ENCODE measurements at places on chromosomes 16 and 17.

- DNase-seq: no peak
These were observed 16.7 kb upstream of the HLF start for GRCh38 chr17:55248077-55248476.

GRCh38 chr17:35906191-35906925 is 24.2 kb downstream of the RDM1 start:
- no peak for DNase-seq

DNA sequence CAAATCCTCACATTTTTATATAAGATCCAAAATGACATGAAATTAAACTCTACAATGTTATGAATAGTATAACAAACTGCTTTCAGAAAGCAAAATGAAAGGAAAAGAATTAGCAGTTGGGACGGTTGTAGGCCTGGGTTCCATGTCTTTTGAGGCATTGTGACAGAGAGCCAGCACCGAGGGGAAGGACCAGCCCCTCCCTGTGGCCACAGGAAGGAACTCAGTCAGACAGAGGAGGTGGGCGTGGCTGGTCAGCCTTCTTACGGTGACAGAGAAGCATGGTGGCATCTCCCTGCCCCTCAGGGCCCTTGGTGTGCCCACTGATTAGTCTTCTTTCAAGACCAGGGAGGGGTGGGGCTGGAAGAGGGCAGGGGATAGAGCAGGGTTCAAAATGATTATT is 5.7 kb downstream of the ZNF319 start:
- no peak for DNase-seq

DNA sequence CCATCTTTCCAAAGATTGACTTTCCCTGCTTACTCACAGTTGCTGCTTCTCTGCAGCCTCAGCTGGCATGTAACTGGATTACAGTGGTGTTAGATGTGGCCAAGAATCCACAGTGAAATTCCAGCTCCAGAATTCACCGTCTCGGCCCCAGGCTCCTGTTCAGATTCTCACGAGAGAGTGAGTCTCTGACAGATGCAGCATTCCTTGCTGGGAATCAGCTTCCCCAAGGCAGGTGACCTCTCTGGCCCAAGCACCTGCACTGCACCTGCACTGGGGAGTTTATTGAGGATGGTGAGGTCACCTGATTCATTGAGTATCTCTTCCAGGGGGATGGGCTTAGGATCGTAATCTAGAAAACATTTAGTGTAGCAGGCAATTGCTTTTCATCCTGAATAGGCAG is 600.5 kb upstream of the RBFOX1 start:
- DNase-seq: no peak

DNA sequence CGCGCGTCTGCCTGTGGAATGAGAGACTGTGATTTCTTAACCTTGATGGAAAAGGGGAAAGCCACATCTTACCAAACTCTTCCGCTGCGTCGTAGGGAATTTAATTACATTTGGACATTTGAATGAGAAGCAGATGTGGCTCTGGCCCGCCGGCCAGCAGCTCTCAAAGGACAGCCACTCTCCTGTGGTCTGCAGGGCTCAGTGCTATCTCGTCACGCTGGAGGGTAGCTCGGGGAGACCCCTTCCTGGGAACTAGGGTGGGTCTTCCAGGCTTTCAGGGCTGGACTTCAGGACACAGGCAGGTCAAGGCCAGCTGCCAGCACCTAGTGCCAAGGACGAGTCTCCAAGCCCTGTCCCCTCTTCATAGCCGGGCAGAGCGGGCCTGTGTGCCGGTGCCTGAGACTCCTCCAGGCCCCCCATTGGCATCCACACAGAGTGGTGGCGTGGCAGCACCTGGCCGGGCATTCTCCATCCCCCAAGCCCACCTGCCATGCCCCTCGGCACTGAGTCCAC is 15.9 kb upstream of the TBX2 start:
- DNase-seq: no peak

GRCh38 chr16:30658731-30659506 is 688 bp downstream of the FBRS start:
- DNase-seq: peak; percentile 76

DNA sequence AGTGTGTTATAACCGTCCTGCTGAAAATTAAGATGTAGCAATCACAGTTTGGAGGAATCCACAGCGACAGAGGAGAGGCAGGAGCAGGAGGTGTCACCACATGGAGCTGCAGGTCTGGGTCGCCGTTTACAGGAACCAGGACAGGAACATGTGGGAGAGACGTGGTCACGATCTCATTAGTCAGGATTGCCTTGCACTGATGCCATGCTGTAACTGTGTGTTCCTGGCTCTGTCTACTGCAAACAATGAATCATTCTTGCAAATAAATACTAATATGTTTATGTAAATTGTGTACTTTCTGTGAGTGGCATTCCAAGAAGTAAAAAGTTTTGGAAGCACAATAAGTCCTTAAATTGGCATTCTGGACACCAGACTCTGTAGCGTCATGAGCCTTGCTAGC is 271.8 kb downstream of the CPPED1 start:
- DNase-seq: no peak

DNA sequence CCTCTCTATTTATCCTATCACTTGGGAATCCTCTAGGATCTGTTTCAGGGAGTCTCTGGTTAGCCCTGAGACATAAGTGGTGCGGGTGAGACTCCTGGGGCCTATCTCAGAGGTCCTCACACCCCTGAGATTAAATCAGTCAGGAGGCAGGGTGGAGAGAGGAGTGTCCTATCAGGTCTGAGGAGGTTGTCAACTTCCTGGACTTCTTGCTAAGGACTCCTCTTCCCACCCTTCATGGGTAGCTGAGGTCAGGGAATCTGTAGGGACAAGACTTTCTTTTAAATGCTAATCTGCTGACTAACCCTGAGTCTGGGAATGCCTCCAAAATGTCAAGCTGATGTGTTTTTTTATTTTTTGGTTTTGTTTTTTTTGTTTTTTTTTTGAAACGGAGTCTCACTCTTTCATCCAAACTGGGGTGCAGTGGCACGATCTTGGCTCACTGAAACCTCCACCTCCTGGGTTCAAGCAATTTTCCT is 6.6 kb upstream of the ARMC5 start:
- DNase-seq: no peak

DNA sequence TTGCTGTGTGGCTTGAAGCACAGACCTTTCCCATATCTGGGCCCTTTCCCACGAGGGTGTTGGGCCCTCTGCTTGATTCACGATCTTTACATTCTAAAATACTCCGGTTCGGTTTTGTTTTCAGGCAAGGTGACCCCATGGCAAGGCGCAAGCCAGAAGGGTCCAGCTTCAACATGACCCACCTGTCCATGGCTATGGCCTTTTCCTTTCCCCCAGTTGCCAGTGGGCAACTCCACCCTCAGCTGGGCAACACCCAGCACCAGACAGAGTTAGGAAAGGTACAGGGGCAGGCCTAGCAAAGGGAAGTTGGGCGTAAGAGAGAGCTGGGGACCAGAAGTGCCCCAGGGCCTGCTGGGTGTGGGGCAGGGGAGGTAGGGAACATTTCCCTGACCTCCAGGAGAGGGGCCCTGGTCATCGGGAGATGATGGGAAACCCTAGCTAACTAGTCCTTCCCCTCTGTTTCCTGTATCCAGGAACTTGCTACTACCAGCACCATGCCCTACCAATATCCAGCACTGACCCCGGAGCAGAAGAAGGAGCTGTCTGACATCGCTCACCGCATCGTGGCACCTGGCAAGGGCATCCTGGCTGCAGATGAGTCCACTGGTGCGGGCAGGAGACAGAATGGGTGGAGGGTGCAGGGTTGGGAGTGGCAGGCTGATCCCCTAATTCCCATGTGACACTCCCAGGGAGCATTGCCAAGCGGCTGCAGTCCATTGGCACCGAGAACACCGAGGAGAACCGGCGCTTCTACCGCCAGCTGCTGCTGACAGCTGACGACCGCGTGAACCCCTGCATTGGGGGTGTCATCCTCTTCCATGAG is 1.4 kb downstream of the ALDOA start:
- no peak for DNase-seq

GRCh38 chr17:75566834-75567233 is 20.8 kb upstream of the MYO15B start:
- no peak for DNase-seq

DNA sequence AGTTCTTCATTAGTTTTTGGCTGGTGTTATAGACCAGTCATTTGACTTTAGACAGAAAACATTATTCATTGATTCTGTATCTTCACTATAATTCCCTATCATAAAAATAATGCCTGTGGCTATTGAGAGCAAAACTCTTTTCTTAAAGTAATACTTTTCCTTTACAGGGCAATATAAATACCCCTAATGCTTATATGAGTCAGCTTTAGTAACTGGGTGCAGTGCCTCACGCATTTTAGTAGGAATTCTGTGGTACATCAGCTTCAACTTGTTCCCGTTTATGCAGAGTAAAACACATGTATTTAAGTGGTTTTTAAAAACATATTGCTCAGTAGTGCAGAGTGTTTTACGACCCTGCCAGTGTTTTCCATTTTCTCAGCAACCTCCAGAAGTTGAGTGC is 68.1 kb downstream of the SEC14L1 start:
- DNase-seq: no peak

DNA sequence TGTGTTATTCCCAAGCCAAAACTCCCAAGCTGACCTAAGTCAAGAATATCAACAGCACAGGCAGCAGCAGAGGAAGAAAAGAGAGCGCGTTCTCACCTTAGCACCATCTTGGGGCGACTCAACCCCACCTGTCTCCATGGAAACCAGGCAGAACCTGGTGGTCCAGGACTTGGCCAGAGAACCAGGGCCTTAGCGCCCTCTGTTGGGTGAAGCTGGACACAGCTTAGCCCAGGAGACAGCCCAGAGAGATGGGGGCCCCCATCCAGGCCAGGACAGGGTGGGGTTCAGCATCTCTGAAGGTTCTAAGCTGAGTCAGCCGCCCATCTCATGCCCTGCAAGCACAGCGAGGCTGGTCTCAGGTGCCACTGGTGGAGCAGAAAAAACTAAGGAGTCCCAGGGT is 60.1 kb upstream of the TMEM132E start:
- DNase-seq: no peak

GRCh38 chr17:60573236-60574051 is 26.5 kb upstream of the PPM1D start:
- DNase-seq: no peak

- DNase-seq: no peak
These were observed 50.1 kb downstream of the RNF112 start for GRCh38 chr17:19461116-19461515.

DNA sequence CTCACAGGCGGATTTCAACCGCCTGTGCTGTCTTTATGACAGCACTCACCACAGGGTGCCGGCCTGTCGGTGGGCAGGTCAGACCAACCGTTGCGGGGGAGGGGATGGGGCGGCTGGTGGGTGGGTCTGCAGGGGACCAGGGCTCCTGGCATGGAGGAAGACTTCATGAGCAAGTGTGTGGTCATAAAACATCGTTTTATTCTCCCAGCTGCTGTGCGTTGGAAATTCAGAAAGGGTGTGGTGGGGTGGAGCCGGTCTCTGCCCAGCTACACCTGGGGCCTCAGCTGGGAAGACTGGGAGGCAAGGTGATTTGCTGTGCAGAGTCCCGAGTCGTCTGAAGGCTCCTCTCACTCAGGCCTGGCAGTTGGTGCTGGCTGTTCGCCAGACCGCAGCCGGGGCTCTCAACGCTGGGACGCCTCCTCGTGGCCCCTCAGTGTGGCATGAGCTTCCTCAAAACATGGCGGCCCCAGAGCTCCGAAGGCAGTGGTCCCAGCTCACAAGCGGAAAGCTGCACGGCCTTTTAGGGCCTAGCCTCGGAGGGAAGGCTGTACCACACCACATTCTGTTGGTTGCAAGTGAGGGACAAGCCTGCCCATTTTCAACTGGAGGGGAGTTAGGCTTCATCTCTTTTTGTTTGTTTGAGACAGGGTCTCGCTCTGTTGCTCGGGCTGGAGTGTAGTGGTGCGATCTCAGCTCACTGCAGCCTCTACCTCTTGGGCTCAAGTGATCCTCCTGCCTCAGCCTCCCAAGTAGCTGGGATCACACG is 45.8 kb upstream of the GSE1 start:
- no peak for DNase-seq

GRCh38 chr17:20852239-20852989 is 190.4 kb downstream of the USP22 start:
- no peak for DNase-seq

DNA sequence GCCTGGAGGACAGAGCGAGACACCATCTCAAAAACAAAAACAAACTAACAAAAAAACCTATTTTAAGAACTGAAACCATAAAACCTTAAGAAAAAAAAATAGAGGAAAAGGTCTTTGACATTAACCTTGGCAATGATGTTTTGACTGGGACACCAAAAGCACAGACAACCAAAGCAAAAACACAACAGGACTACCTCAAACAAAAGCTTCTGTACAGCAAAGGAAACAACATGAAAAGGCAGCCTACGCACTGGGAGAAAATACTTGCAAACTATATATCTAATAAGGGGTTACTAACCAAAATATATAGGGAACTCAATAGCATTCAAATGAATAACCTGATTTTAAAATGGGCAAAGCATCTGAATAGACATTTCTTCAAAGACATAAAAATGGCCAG is 32.3 kb downstream of the CDR2 start:
- no peak for DNase-seq

GRCh38 chr17:76968707-76969597 is 100.7 kb downstream of the MGAT5B start:
- peak; percentile 71 for DNase-seq

- DNase-seq: peak; percentile 48
These were observed 662 bp downstream of the COTL1 start for GRCh38 chr16:84617041-84617790.

- no peak for DNase-seq
These were observed 27.4 kb downstream of the TMC6 start for GRCh38 chr17:78101112-78101511.

GRCh38 chr17:47208744-47209488 is at the start of gene MYL4:
MYL4 (plus strand) TSS chr17:47209348; CDS start chr17:47209423, 75 bp downstream.
- no peak for DNase-seq

GRCh38 chr16:15961060-15961511 is 11.7 kb downstream of the ABCC1 start:
- DNase-seq: no peak

DNA sequence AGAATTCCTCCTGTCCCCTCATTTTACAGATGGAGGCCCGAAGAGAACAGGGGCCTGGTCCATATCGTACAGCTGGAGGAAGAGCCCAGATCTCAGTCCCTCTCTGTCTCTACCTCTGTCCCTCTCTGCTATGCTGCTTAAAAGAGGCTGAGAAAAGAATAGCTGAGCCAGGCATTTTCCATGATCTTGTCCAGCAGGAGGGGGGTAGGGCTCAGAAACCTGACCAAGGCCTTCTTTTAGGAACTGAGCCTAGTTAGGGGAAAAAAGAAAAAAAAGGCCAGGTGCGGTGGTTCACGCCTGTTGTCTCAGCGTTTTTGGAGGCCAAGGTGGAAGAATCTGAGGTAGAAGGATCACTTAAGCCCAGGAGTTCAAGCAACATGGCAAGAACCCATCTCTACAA is 84.2 kb downstream of the MGAT5B start:
- no peak for DNase-seq

- DNase-seq: no peak
These were observed 3.9 kb upstream of the CDT1 start for GRCh38 chr16:88799569-88800276.

GRCh38 chr17:3693829-3694231 is 2.1 kb downstream of the P2RX5 start:
- peak; percentile 65 for DNase-seq

GRCh38 chr16:50708373-50709060 is 15.1 kb downstream of the NOD2 start:
- no peak for DNase-seq

Data from activated B cell treated with CpG ODN at 0.5 μM for 24 hours (primary cell).